Esophagus mucosa (tissue), 1 donor: ENCODE measurements at places on chromosomes 13 and 19.

DNA sequence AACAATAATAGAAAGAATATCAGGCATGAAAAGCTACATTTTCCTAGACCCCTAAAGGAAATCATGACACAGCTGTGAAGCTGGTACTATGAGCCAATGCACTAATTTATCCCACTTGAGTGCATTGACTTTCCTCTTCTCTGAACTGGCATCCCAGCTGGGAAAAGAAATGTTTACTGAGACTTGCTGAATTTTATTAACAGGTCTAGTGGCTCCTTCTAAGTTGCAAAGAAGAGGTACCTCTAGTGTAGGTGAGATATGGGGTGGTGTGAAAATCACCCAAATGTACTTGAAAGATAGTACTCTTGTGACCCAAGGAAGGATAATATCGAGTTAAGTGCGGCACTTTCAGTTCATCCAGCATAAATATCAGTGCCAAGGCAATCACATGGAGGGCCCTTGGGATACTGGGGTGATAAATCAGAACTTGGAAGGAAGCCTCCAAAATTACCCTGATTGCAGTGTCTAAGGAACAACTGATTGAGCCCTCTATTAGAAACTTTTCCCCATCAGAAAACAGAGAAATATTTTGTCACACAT lies 369.2 kb downstream of the PCDH9 start:
- no peak for ATAC-seq

DNA sequence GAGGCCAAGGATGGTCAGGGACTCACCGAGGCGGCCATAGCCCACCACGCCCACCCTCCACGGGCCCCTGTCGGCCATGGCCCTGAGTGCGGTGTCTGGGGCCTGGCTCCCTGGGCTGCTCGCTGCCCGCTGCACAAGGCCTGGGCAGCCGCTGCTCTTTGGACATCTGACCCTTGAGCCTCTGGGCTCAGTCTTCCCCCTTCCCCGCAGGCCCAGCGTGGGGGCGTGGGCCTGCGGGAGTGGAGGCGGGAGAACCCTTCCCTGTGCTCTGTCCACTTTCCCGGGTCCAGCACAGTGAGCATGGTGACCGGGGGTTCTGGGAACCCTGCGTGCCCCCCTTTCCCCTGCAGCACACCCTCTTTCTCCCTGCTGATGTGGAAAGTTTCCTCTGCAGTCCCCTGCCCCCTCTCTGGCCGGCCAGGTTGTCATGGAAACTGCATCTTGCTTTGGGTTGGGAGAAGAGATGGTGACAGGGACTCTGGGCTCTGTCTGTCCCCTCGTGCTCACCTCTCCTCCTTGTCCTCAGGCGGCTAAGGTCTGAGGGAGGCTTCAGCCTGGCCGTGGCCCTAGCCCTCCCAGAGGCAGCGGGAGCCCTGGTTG lies at the start of gene ASPDH:
Gene ASPDH, minus strand, starts transcription at position 168 of the 600 bp plus-strand sequence. Its CDS starts 90 bp downstream, at position 78.
- no peak for ATAC-seq

DNA sequence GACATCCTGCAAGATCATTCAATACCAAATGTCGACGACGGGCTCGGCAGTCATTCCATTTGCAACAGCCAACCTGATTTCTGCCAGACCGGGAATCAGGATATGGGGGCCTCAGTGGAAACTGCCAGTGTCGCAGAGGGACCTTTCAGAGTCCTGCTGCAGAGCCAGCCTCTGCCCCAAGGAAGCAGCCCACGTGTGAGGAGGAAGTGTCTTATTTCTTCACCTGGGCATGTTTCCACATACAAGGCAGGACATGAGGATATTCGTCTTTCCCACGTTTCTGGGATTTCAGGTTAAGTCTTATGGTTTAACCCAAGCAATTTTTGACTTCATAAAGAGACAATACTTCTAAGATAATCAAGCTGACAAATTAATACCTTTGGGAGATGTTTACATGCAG lies 69.9 kb downstream of the ABCC4 start:
- no peak for ATAC-seq

- ATAC-seq: no peak
Measured at GRCh38 chr13:79989217-79989661, 351.7 kb downstream of the SPRY2 start.

GRCh38 chr13:51618626-51619025 lies 34.4 kb downstream of the WDFY2 start:
- ATAC-seq: peak; percentile 65

GRCh38 chr19:45211751-45212381 lies 33.3 kb downstream of the BLOC1S3 start:
- peak; percentile 79 for ATAC-seq

GRCh38 chr13:50384724-50385123 lies 369.5 kb downstream of the KCNRG start:
- no peak for ATAC-seq

DNA sequence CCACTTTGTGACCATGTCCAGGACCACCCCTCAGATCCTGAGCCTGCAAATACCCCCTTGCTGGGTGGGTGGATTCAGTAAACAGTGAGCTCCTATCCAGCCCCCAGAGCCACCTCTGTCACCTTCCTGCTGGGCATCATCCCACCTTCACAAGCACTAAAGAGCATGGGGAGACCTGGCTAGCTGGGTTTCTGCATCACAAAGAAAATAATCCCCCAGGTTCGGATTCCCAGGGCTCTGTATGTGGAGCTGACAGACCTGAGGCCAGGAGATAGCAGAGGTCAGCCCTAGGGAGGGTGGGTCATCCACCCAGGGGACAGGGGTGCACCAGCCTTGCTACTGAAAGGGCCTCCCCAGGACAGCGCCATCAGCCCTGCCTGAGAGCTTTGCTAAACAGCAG lies 7.7 kb upstream of the CEACAM7 start:
- ATAC-seq: no peak

GRCh38 chr19:36245210-36246005 lies 30.5 kb downstream of the ZNF146 start:
- no peak for ATAC-seq

GRCh38 chr13:99459099-99459850 lies 42.0 kb upstream of the TM9SF2 start:
- no peak for ATAC-seq

DNA sequence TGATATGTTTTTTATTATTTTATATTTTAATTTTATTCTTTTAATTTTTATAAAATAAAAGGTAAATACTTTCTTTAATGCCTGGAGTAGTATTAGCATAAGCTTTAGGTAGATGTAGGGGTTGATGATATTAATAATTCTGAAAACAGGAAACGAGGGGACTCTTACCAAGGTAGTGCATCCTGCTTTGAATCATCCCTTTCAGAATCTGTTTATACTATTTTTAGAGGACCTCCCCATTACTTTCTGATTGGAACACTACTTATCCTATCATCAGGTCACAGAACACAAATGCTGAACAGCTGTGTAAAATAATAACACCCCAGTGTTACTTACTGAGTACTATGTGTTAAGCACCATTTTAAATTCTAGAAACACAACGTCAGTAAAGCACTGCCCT lies 27.3 kb downstream of the COG6 start:
- no peak for ATAC-seq

DNA sequence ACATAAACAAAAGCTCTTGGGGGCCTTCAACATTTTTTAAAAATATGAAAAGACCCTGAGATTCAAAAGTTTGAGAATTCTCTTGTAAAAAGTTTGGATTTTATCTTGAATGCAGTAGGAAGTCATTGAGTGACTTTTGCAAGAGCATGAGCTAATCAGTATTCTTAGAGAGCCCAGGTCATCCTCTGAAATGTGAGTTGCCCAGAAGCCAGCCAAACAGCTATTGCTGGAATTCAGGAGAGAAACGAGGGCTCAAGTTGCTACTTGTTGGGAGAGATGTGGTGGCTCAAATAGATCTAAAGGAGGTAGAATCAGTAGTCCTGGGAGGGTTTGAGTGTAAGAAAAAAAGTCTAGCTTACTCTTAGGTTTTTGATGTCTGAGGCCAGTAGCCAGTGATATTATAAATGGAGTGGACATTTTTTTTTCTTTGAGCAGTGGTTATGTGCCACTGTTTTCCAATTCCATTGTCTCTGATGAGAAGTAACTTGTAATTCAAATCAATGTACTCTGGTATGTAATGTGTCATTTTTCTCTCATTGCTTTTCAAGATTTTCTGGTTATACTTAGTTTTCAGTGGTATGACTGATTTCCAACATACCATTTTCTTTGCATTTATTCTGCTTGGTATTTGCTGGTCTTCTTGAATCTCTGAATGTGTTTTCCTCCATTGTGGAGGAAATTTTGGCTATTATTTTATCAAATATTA lies 30.7 kb downstream of the LMO7 start:
- peak; percentile 95 for ATAC-seq

- no peak for ATAC-seq
Measured at GRCh38 chr19:11570039-11570462, 7.4 kb downstream of the ACP5 start.

GRCh38 chr13:59954601-59955000 lies 209.1 kb downstream of the DIAPH3 start:
- no peak for ATAC-seq

DNA sequence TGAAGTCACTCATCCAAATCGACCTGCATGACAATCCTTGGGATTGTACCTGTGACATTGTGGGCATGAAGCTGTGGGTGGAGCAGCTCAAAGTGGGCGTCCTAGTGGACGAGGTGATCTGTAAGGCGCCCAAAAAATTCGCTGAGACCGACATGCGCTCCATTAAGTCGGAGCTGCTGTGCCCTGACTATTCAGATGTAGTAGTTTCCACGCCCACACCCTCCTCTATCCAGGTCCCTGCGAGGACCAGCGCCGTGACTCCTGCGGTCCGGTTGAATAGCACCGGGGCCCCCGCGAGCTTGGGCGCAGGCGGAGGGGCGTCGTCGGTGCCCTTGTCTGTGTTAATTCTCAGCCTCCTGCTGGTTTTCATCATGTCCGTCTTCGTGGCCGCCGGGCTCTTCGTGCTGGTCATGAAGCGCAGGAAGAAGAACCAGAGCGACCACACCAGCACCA lies 5.9 kb downstream of the SLITRK5 start:
- no peak for ATAC-seq

DNA sequence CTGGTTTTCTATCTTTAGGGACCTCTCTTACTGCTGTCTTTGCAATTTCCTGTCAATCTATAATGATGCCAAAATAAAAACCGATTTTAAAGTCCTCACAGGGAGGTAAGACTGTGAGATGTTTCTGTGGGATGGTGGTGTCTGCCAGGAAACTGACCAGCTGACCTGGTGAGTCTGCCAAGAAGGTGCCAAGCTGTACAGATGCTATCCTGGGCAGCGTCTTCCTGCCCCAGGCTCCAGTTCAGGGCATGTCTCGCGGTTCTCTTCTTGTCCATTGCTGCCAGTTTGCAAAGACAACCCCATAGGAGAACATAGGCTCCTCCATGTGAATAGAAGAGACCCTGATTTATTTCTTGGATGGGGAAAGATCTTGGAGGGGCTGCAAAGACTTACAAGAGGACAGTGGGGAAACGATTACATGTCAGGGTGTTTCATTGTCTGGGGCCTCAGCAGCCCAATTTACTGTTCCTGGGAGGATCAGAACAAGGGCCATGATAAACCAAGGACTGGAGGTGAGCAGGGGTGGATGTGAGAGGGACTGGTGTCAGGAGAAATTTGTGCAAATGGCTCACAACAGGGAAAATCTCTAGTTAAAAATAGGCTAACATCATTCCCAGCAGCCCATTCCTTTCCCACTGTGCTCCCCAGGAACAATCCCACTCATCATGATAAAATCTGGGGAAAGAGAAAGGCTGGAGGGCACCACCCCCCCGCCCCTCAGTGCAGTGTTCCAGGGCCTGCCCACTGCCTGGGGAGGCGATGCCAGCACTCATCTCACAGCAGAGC lies 42.7 kb upstream of the VSTM2B start:
- ATAC-seq: no peak

DNA sequence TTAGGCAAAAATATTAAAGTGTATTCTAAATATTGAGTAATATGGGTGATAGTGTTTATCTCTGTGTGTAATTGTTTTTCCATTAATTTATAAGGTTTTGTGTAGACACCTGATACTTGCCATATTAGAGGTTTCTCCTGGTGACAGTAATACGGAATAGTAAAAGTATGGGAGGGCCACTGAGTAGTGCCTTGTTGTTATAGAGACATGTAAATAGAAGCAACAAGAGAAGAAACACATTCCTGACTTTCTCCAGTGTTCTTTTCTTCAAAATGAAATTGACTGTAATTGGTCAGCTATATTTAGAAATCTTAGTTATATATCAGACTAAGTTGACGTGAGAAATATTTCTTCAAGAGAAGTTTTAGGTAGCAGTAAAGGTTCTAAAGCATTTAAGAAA lies 18.5 kb downstream of the RNASEH2B start:
- no peak for ATAC-seq

DNA sequence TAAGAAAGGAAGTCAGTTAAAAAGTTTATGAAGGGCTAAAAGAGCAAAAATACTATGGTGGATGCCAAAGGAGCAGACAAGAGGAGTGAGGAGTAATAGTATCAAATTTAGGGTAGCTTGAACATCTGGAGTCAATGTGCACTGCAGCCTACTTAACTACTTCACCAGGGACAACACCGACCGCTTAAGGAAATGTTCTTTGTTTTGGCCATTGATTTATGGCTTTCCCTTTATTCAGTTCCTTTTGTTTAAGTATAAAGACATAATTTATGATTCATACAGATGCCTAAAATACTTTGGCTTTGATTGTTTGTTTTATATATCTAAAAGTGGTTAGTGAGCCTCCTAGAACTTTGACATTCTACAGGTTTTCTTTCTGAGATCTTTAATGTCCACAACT lies 276.3 kb upstream of the PRR20A start:
- no peak for ATAC-seq

DNA sequence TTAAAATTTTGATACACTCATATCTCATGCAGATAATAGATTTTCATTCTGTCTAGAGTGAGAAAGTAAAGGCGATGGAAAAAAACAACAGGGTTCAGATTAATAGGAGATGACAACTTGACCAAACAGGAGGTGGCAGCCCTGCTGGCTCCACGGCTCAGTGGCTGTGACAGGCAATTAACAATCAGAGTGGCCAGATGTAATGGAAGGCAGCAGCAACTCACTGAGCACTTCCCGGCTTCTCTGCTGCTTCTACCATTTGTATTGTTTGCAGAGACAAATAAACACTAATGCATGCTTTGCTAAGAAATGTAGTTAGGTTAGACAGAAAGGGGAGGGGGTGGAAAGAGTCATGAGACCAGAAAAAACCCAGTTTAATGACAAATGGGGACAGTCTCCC lies 473.0 kb upstream of the SLC10A2 start:
- ATAC-seq: no peak
